NCI-H460 (cell line): ENCODE measurements at places on chromosomes 3 and 15. TPM values are rescaled to one million over a fixed set of nuclear protein-coding genes. Genes with fewer than 3 reads are reported as not detected.
A peak's percentile ranks its signal among the peaks of the same experiment; 100 is the strongest.

DNA sequence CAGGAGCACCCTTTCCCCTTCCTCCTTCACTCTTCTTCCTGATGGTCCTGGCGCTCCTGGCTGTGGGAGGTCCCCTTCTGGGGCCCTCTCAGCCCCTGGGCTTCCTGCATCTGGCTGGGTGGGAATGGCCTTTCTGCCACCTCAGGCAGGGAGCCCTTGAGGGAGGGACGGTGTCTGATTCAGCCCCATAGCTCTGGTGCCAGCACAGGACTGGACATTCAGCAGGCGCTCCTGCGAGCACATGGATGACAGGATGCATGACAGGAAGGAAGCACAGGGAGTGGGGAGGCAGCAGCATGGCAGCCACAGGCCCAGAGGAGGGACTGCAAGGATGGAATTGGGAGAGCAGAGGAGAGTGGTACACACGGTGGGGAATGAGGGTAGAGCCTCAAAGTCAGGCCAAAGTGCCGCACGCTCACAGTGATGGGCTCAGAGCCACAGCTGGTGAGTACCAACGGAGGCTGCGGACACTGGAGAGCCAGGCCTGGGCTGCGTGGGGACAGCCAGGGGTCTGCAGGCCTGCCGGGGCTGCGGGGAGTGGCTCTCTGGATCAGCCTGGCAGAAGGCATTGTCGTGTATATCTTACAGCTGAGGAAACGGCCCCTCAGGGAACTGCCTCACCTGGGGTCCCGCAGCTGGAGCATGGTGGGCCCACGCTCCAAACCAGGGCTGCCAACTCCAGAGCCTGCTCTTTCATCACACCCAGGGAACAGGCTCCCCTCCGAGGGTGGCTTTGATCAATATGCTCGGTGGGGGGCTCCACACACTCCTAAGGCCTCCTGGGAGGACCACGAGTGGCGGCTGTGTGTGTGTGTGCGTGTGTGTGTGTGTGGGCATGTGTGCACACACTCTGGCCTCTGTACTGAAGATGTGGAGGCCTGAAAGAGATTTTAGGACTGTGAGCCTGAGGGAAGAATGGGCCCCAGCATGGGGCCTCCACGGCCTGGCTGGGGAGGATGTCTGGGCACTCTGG lies 51.4 kb upstream of the CTSH start:
- DNase-seq: no peak

GRCh38 chr15:52118969-52119749 lies 6.6 kb upstream of the BCL2L10 start:
- DNase-seq: no peak

AP3B2 gene
- 0.89 and 1.1 TPM in 2 replicates for total RNA-seq

- DNase-seq: peak; percentile 42
Observed at GRCh38 chr3:186277268-186277909, 84.6 kb downstream of the DGKG start.

SOX14 gene
- total RNA-seq: not detected in 2 replicates

DNA sequence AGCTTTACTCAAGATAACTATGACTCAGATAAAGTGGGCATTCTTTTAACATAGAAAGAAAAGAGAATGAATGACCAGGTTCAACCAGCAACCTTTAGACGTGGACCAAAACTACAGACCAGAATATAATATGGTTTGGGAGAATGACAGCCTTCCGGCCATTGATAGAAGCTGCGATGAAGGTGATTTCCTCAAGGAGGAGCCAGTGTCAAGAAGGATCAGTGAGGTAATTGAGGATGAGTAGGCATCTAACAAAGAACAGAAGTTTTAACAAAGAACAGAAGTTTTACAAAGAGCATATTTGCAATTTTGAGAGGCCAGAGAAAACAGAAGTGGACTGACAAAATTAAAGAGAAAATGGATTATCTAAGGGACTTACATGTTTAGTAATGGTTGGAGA lies 289.0 kb upstream of the AGTR1 start:
- no peak for DNase-seq

GRCh38 chr3:131020122-131020693 lies 6.4 kb downstream of the ASTE1 start:
- DNase-seq: no peak

GRCh38 chr3:126945171-126945721 lies 37.7 kb upstream of the PLXNA1 start:
- no peak for DNase-seq

DNA sequence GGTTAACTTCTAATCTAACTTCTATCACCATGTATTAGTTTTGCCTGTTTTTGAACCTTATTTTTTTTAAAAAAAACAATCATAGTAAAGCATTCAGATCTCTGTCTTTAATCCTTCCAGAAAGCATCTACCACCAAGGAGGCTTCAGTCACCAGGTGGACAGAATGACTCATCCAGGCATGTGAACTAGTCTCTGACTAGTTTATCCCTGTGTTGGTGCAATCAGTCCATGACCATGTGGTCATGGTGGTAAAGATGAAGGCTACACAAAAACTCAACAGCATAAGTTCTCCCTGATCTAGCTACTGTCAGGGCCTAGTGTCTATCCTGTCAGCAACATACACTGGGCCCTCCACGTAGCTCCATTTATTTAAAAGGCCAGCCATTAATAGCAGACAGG lies 750.6 kb downstream of the AGBL1 start:
- DNase-seq: no peak
